Activated gamma-delta T cell (primary cell): ENCODE measurements at places on chromosomes 6 and 20.

DNA sequence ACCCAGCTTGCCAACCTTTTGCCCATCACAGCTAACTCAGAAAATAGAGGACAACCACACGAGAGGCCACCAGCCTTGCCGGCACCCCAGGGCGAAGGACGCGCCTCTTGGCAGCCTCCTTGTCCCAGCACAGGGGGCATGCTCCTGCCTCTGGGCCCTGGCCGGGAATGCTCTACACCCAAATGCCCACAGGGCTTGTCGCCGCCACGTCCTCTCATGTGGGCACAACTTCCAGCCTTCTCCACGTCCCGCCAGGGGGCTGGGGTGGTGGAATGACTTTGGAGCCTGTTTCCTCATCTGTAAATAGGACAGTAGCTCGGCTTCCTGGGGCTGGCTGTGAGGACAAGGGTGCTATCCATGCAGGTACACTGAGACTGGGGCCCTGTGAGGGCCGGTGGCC lies 152.4 kb upstream of the MLN start:
- no peak for DNase-seq

DNA sequence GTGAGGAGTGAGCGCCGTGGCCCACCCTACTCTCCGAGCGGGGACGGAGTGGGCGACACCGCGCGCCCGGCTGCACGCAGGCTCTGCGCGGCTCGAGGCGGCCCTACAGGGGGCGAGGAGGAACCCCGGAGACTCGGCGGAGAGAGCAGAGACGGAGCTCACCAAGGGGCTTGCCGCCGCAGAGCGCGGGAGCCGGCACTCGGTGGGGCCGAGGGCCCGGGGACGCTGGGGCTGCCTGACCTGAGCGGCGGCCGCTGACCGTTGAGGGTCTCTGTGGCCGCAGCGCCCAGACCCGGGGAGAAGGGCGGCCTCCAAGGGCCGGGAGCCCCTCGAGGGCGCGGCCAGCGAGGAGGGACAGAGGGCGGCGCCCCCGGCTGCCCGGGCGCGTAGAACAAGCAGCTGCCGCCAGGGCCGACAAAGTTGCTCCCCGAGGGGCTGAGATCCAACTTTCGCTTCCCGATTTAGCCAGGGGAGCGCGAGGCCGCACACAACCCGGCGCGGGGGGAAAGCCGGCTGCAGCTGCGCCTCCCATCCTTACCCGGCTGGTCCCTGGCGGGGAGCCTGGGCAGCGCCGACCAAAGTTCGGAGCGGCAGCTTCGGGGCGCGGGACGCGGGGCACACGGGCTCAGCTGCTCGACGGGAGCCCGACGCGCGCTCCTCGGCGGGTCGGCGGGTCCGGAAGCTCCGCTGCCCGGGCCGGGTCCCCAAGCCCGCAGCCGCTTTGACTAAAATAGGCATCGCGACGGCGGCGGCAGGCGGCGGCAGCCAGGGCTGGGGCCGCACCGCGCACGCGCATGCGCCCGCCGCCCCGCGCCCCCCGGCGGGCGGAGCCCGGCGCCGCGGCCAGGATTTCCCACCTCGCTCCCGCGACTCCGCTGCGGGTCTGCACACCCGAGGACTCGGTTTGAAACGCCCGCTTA lies 43.1 kb downstream of the POPDC3 start:
- DNase-seq: peak; percentile 19

DNA sequence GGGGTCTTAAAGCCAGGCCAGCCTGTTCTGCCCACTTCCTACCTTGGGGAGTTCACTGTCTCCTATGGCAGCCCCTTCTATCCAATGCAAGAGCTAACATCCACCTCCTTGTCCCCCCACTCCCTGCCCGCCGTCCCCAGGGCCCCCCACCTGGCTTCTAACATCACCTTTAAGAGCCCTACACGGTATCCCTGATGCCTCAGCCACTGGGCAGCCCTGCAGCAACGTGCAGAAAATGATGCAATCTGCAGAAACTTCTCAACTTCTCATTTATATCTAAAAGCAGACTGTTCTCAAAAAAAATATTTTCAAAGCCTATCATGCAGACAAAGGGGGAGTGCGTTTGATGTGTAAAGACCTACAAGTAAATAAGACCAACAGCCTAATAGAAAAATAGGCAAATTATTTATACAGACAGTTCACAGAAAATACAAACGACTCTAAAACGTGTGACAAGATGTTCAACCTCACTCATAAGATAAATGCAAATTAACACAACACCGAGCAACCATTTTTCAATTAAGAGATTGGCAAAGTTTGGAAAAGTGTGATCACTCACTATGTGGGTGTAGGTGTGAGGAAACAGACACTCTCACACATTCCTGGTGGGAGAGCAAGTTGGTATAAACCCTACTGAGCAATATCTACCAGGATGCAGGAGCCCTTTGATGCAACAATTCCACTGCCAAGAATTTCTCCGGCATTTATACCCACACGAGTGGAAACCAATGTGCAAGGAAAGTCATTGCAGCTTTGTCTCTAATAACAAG lies 15.1 kb upstream of the HCK start:
- no peak for DNase-seq

DNA sequence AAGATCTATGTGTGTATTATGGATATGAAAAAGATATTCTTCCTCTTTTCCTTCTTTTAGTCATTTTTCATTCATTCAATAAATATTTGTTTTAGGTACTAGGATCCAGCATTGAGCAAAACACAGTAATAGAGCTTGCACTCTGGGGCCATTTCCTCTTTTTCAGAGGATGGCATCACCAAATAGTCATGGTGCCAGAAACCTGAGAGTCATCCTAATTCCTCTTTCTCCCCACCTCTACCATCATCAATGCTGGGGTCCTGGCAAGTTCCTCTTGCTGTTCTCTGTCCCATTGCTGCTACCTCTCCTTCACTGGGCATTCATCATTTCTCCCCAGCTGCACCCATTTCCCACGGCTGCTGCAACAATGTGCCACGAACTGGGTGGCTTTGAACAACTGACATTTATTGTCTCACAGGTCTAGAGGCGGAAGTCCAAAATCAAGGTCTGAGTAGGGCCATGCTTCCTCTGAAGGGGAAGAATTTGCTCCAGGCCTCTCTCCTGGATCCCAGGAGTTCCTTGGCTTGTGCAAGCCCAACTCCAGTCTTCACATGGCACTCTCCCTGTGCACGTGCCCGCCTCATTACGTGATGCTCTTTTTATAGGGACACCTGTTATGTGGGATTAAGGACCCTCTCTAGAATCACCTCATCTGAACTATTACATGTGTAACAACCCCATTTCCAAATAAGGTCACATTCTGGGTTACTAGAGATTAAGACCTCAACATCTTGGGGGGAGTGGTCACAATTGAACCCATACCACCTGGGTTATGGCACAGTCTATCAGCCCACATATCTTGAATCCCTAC lies 9.5 kb upstream of the IGF2R start:
- no peak for DNase-seq

GRCh38 chr6:72950114-72950860 lies 275.0 kb downstream of the KHDC1L start:
- no peak for DNase-seq

DNA sequence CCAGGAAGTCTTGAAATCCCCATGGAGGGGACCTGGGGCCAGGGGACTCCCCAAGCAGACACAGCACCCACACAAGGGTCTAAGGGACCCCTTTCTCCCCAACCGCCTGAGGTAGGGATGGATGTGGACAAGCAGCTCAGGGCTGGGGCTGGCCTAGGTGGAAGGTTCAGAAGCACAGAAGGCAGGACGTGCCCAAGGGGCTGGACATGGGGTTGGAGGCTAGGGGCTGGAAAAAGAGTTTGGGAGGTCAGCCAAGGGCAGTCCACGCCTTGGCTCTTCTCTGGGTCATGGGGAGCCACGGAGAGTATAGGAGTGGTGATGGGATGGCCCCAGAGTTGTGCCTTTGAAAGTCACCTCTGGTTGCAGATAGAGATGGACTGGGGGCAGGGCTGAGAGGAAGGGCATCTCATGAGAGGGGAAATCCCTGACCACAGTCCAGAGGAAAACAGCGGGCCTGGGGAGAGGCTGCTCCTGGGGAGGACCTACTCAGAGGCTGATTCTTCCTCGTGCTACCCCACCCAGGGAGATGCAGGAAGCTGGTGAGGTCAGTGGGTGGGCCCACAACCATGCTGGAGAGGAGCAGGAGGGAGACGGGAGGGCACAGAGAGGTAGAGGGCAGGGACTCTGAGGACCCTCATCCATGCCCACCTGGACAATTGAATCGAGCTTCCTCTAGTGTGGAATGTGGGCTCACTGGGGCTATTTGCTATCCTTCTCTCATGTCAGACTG lies 2.5 kb upstream of the HSPA12B start:
- DNase-seq: no peak

DNA sequence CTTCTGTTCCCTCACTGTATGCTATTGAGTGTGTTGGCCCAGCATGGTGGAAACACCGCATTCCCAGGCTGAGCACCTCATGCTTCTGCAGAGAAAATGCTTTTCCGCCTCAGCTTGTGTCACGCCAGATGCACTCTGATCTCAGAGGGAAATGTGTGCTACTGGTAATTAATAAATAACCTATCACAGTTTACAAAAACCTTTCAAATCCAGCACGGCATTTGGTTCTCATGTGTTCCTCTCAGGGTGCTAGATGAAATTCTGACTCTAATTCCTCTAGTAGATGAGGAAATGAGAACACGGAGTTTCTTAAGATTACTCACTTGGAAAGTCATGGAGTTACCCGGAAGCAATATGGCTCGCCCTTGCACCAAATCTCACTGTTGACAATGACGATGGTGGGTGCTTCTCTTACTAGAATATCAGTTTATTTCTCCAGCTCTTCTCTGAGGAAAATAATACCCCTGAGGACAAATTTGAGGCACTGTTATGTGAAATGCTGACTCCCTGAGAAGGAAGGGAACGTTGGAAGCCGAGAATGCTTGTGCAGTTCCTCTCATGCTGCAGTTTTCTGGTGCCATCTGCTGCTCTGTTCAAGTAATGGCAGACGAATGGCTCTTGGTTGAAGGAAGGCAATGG lies 116.6 kb downstream of the RNF144B start:
- no peak for DNase-seq

- DNase-seq: no peak
Measured at GRCh38 chr6:132598473-132598872, 8.9 kb upstream of the TAAR5 start.

DNA sequence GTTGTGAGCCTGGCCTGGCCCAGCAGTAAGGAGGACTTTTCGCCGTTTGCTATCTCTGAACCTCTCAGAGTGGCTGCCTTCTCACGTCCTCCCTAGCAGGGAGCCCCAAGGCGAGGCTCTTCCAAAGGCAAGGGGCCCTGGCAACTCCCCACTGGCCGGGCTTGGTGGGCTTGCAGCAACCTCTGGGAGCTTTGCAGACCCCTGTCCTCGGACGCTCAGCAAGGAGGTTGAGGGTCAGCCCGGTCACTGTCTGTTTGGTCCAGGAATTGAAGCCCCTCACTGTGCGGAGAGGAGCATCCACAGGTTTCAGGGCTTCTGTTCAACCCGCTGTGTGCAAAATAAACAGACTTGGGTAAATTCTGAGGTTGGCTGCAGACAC lies 28.2 kb upstream of the TBXT start:
- no peak for DNase-seq

- no peak for DNase-seq
Measured at GRCh38 chr6:155414049-155414448, 41.6 kb downstream of the NOX3 start.

DNA sequence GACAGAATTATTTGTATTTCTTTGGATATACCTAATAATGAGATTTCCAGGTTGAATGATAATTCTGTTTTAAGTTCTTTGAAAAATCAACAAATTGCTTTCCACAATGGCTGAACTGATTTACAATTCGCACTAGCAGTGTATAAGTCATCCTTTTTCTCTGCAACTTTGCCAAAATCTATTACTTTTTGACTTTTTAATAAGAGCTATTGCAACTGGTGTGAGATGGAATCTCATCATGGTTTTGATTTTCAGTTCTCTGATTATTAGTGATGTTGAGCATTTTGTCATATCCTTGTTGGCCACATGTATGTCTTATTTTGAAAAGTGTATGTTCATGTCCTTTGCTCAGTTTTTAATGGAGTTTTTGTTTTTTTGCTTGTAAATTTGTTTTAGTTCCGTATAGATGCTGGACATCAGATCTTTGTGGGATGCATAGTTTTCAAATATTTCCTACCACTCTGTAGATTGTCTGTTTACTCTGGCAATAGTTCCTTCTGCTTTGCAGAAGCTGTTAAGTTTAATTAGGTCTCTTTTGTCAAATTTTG lies 409.8 kb upstream of the CITED2 start:
- no peak for DNase-seq

GRCh38 chr6:29797135-29797534 lies 30.5 kb upstream of the HLA-G start:
- no peak for DNase-seq

DNA sequence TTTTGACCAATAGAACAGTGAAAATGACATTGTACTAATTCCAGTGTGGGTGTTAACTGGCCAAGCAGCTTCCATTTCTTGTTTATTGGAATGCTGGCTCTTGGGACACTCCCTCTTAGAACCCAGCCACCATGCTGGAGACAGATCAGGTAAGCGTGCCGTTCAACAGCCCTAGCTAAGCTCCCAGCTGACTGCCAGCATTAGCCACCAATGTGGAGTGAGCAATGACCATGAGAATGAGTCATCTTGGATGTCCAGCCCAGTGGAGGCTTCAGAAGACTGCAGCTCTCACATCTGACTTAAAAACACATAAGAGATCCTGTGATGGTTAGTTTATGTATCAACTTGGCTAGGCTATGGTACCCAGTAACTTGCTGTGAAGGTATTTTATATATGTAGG lies 3.0 kb upstream of the LINC00237 start:
- no peak for DNase-seq
